NCI-H774 (cell line): ENCODE measurements at places on chromosomes 11 and 22.

- DNase-seq: no peak
These were observed 125.7 kb downstream of the KIRREL3 start for GRCh38 chr11:126874831-126875230.

DNA sequence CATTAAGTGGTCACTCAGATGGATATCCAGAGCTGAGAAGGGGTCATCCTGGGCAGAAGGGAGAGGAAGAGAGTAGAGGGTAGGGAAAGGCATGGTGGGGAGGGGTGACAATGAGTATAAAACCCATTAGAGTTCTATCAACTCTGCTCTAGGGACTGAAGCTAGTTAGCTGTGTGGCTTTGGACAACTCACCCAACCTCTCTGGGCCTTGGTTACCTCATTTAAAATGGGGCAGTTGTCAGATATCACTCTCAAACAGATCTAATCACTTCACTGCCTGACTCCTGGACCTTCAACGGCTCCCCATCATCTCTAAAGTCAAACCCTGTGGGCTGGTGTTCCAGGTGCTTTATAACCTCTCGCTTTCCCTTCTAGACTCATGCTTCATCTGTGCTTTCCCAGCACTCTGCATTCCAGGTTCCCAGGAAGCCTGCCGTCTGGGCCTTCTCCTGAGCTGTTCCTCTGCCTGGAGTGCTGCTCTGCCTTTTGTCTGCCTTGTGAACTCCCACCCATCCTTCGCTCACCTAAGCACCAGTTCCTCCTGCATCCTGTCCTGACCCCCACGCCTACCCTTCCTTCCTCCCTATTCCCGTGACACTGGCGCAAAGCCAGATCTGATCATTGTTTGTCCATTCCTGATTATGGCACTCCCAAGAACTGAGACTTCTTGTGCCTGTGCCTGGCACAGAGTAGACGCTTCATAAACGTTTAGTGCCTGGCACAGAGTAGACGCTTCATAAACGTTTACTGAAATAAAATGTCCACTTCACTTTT is 22.3 kb upstream of the KCNJ11 start:
- DNase-seq: no peak

DNA sequence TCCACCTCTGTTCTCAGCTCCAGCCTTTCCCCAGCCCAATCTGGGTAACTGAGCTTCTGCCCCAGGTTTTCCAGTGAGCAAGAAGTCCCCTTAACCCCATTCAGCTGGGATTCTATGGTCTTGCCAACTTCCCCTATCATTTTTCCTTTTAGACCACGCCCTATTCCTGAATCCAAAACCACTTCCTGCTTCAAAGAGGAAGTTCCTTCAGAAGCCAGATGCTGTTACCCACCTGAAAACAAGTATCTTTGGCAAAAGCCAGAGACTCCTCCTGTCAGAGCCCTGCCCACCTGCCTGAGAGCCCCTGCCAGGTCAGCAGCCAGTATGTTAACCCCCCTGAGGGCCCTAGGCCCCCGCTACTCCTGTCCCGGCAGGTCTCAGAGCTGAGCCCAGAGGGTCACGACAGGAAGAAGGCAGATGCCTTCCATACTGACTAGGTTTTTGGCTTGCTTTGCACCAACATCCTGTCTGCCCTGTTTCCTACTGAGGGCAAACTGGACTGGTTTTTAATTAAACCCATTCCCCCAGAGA is 20.3 kb upstream of the MICAL2 start:
- no peak for DNase-seq

DNA sequence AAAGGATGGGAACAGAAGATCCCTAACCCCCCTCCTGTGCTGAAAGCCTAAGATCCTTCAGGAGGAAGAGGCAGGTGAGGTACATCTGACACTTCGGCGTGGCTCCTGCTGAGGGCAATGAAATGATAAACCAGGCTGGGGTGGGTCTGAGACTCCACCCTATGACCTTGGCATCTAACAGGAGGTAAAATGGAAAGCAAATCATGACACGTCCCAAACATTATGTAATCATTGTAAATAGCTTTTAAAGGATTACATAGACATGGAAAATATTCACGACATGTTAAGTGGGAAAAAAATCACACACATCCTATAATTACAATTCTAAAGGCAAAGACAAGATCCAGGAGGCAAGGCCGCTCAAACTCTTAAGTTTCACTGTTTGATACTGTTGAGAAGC is 70.5 kb downstream of the LINC01488 start:
- DNase-seq: no peak

GRCh38 chr22:29702000-29702930 is 17.5 kb upstream of the CABP7 start:
- no peak for DNase-seq

DNA sequence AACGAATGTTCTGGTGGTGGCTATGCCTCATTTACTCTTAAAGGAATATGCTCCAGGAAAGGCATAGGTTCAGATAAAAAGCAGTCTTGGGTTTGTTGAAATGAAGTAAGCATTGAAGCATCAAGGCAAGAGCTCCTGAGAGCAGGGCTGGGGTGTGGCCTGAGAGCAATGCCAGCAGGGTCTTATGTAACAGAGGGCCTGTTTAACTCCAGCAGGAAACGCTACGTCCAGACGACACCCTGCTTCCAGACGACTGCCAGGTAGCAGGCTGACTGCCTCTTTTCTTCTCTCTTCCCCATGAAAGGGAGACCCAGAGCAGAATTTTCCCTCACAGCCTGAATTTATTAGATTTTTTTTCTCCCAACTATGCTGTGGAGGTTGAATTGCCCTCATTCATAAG is 127.2 kb upstream of the SLC5A12 start:
- no peak for DNase-seq

- no peak for DNase-seq
These were observed 237.3 kb upstream of the NCAM1 start for GRCh38 chr11:112723676-112724495.

DNA sequence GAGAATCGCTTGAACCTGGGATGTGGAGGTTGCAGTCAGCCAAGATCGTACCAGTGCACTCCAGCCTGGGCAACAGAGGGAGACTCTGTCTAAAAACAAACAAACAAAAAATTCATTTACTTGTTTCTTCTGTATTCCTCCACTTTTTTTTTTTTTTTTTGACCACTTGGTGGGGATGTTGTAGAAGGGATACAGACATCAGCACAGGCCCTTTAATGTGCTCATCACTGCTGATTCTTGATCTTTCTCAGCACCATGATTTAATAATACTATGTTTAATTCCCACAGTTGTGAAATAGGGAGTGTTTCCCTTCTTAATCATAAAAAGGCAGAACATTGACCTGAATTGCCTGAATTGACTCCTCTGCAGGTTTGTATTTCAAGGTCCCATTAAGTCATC is 4.5 kb downstream of the TTC9C start:
- no peak for DNase-seq

- no peak for DNase-seq
These were observed 34.2 kb downstream of the PHF21B start for GRCh38 chr22:44975427-44976262.

DNA sequence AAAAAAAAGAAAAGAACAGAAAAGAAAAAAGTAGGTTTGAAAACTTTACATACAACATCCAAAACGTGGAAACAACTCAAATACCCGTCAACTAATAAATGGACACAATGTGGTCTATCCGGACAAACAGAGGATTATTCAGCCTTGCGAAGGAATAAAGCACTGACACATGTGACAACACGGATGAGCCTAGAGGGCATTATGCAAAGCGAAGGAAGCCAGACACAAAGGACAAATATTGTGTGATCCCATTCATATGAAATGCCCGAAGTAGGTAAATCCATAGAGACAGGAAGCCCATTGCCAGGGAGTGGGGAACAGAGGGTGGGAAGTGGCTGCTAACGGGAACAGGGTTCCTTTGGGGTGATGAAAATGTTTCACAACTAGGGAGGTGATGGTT is 11.8 kb downstream of the RFPL1 start:
- no peak for DNase-seq

DNA sequence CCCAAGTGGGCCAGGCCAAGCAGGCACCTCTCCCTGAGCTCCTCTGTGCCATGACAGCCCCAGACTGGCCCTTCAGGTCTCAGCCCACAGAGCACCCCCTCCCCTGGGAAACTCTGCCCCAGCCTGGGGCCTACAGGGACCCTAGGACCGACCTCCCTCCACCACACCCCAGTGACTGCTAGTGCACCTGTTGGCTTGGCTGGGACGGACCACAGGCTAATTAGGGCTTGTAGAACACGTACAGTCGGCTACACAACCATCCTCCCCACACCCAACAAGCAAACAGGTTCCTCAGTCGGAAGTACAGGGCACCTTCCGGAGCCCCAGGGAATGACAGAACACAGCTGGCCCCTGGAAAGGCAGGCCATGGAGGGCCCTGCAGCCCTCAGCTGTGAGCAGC is 4.3 kb downstream of the SBF1 start:
- no peak for DNase-seq

- DNase-seq: no peak
These were observed 75.5 kb downstream of the ENTHD1 start for GRCh38 chr22:39818094-39818493.

GRCh38 chr11:121654843-121655536 is 202.2 kb upstream of the SORL1-AS1 start:
- no peak for DNase-seq

GRCh38 chr11:73315293-73316020 is 7.4 kb downstream of the ARHGEF17 start:
- DNase-seq: no peak

- no peak for DNase-seq
These were observed 1430.0 kb downstream of the BRD1 start for GRCh38 chr22:48397531-48398180.

GRCh38 chr22:19044381-19044780 is 77.8 kb downstream of the DGCR2 start:
- no peak for DNase-seq

DNA sequence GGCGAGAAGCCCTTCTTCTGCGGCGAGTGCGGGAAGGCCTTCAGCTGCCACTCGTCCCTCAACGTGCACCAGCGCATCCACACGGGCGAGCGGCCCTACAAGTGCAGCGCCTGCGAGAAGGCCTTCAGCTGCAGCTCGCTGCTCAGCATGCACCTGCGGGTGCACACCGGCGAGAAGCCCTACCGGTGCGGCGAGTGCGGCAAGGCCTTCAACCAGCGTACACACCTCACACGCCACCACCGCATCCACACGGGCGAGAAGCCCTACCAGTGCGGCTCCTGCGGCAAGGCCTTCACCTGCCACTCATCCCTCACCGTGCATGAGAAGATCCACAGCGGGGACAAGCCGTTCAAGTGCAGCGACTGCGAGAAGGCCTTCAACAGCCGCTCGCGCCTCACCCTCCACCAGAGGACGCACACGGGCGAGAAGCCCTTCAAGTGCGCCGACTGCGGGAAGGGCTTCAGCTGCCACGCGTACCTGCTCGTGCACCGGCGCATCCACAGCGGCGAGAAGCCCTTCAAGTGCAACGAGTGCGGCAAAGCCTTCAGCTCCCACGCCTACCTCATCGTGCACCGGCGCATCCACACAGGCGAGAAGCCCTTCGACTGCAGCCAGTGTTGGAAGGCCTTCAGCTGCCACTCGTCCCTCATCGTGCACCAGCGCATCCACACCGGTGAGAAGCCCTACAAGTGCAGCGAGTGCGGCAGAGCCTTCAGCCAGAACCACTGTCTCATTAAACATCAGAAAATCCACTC is 12.2 kb downstream of the ZNF74 start:
- DNase-seq: no peak

GRCh38 chr22:29327089-29327764 is 11.7 kb upstream of the RASL10A start:
- DNase-seq: no peak

- no peak for DNase-seq
These were observed 10.4 kb downstream of the NUP98 start for GRCh38 chr11:3786781-3787428.

DNA sequence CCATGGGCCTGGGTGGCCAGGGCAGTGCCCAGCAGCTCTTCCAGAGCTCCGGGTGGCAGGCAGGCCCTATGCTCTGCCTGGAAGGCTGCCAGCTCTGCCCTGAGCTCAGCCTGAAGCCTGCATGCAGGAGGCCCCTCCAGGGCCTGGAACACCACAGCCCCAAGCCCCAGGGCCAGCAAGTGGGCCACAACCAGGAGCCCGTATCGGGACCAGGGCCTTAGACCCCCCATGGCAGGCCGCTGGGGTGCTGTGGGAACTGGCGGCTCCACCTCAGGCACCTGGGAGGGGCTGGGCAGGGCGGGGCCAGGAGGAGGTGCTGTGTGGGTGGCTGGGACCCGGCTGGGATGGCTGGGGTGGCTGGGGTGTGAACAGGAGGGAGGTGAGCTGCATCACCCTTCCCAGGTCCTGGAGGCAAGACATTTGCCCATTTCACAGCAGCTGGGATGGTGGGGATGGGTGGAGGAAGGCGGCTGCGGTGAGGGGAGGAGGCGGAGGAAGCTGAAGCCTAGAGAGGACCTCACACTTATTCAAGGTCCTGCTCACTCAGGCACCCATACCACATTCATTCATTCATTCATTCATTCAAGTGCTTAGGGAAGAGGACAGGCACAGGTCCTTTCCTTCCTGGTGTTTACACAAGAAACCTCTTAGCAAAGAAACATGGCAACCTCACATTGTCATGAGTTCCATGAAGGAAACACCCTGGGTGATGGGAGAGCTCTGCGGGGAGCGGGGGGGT is at the start of gene KCNK7:
Gene KCNK7 (minus strand): TSS at position 258 of the 739 bp plus-strand sequence. CDS start 28 bp downstream, at position 230.
- no peak for DNase-seq

DNA sequence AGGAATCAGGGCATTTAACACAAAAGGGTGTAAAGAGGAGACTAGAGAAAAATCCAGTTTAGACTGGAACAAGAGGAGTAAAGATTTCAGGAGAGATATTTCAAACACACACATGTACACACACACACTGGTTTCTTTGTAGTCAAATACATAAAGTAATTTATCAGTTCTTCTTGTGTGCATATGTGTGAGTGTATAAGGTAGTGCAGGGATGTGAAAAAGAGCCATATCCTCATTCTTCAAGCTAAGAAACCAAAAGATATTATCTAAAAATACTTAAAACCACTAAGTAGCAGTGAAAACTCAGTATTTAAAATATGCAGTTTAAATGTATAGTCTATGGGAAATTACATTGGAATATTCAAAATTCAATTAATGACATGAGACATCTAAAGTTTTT is 52.5 kb upstream of the CARD18 start:
- no peak for DNase-seq

GRCh38 chr11:131498631-131499160 is 128.3 kb downstream of the NTM start:
- no peak for DNase-seq

- DNase-seq: no peak
These were observed 202.2 kb downstream of the CEP164 start for GRCh38 chr11:117529816-117530215.

- DNase-seq: peak; percentile 76
These were observed 100.3 kb upstream of the AKIP1 start for GRCh38 chr11:8810540-8811301.

DNA sequence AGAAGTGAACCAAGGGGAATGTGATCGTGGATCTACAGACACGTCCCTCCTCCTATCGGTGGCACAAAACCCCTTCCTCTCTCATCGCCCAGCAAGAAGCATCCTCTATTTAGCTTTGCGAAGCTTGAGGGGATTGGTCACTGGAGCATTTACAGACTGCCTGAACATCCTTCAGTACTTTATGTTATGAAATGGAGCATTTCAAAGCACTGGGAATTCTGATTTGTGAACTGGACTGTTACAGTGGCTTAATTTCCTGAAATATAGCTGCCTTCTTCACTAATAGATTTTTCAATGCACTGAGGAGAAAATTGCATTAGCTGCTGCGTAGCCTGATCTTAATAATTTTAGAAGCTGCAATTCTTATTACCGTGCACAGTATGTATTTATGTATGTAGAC is 344.5 kb downstream of the LARGE1 start:
- no peak for DNase-seq

GRCh38 chr22:22684580-22685561 is 40.5 kb downstream of the GGTLC2 start:
- DNase-seq: peak; percentile 8
